ENCODE measurements at places on chromosomes 2 and 18.

GRCh38 chr2:9273486-9274130, 67.0 kb downstream of the ASAP2 start:
- no peak for DNase-seq

DNA sequence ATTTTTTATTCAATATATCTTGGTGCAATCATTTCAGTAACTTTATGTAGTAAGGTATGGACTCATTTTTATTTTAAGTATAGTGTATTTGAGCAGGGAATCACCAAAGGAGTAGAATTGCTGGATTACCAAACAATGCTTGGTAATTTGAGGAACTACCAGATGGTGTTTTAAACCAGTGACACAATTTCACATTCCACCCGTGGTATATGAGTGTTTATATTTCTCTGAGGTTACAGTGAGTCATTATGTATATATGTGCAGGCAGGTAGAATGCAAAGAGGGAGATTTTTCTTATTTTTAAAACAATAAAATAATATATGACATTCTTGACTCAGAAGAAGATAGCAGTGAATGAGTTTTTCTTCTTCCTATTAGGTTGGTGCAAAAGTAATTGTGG, 596.9 kb downstream of the DCC start:
- DNase-seq: no peak

DNA sequence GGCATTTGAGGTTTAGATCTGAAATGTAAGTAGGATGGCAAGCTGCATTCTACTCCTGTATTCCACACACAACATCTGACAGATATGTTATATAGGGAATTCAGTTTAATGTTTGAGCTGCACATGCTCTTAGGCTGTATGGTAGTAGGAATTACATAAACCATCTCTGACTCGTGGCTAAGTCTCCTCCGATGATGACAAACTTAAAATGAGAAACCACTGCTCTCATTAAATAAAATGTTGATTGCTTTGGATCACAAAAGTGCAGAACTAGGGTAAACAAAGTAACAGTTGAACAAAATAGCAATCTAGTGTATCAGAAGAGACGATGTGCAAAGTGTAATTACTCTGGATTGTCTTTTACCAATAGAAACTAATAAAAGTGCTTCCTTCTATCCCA, 50.1 kb upstream of the WDR75 start:
- no peak for DNase-seq

GRCh38 chr2:218145124-218145523, 19.3 kb downstream of the CXCR2 start:
- no peak for DNase-seq

DNA sequence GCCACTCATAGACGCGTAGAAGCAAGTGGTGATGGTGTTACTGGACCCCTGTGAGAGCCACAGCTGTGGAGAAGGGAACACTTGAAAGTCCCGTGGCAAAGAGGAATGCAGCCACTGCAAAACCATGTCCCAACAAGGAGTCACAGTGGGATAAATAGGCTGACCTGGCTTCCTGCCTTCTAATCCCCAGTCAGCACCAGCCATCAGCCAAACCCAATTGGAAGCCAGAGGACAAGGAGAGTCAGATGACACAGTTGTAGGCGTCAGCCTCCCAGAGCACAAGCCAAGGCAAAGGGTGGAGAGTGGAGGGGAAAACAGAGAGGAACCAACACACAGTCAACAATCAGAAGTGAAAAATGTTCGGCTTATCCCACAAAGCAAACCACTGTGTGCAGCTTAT, 5.5 kb upstream of the CYBRD1 start:
- no peak for DNase-seq

- peak; percentile 39 for DNase-seq
Observed at GRCh38 chr2:151637271-151637781, 97.0 kb downstream of the NEB start.

DNA sequence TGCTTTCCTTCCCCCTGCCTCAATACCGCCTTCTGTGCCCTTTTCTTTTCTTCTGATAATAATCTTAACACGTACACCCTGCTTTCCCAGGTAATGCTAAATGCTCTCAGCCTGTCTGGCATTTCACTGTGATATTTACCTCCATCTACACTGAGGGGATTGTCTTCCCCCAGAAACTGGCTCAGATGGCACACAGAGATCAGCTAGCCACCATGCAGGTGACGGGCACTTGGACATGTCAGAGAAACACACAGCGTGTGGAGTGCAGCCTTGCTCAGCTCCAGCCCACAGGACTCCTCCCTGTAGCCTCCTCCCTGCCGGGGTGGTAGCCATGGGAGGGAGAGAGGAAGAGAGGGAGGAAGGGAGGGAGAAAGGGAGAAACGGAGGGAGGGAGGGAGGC, 131.2 kb downstream of the EIPR1 start:
- DNase-seq: no peak

DNA sequence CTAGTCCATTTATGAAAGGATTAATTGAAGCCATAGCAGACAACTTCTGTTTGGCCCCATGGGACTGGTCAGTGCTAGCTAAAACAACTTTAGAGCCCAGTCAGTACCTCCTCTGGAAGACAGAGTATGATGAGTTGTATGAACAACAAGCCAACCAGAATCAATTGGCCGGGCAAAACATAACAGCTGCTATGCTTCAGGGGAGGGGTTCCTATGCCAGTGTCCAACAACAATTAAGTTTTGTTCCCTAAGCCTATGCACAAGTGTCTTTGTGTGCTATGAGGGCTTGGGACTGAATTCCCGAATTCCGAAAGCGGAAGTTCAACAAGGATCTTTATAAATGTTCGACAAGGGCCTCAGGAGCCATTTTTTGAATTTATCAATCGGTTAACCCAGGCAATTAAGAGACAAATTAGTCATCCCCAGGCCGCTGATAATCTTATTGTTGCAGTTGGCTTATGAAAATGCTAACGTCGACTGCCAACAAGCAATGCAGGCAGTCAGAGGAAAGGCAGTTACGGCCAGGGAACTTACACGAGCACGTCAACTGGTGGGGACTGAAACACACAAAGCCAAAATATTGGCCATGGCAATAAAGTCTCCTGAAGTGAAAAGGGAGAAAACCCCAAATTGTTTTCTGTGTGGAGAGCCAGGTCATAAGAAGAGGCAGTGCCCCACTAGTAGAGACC, 57.9 kb downstream of the ZNF638 start:
- DNase-seq: no peak

DNA sequence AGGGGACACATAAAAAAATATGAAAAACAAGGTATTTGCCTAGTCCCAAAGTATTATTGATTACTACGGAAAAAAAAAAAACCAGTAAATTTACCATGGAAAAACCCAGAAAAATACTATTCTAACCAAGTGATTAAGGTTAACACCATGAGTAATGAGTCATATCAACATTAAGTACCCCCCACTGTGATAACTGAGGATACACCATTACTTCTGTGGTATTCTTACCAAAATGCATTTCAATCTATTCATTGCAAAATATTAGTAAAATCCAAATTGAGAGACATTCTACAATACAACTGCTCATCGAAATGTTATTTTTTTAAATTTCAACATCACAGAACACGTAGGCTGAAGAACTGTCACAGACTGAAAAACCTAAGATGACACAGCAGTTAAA, 669.8 kb downstream of the ZEB2 start:
- DNase-seq: no peak

DNA sequence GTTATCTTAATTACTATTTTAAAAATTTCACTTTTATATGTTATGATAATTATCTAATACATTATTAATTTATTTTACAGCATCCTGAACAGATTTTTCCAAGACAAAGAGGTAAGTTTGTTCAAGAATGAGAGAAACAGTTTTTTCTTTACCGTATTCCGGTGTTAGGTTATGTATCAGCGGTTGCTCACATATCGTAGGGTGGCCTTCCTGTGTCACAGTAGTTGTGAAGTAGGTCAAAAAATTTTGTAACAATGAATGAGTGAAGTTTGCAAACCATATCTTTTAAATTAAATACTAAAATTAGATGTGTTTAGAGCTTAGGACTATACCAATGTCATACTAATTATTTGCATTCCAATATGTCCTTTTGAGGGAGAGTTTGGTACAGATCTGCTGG, 33.5 kb downstream of the MRPS9 start:
- no peak for DNase-seq

GRCh38 chr2:176613323-176613987, 344.2 kb downstream of the MTX2 start:
- DNase-seq: no peak

DNA sequence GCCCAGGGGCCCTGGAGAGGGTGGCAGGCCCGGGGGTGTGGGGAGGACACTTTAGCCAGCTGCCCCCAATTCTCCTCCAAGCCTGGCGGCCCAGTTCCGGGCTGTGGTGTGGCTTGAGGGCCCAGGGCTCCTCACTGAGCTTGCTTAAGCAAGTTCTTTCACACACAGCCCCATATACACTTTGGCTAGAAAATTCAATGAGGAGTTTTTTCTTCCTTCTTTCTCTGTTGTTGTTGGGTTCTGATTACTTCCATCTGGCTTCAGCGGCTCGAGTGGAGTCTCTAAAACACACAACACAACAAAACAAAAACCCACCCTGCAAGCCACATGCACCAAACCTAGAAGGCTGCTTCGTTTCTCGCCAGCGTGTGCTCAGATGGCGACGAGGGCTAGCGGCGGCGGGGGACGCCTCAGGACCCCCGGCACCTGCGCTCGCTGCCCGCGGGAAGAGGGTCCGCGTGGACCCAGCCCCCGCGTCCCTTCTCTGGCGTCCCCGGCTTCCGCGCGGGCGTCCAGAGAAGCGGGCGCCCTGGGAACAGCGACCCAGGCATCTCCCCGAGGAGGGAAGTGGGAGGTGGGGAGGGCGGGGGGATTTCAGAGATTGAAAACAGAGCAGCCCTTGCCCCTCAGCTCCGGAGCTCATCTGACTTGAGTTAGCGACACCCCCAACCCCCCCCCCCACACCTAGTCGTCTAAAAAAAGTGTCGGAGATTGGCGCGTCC, 577 bp upstream of the GLI2 start:
- DNase-seq: no peak

GRCh38 chr2:226410247-226410835, 389.3 kb downstream of the IRS1 start:
- DNase-seq: no peak

GRCh38 chr2:174762464-174762863, 1.8 kb downstream of the CHRNA1 start:
- DNase-seq: no peak

DNA sequence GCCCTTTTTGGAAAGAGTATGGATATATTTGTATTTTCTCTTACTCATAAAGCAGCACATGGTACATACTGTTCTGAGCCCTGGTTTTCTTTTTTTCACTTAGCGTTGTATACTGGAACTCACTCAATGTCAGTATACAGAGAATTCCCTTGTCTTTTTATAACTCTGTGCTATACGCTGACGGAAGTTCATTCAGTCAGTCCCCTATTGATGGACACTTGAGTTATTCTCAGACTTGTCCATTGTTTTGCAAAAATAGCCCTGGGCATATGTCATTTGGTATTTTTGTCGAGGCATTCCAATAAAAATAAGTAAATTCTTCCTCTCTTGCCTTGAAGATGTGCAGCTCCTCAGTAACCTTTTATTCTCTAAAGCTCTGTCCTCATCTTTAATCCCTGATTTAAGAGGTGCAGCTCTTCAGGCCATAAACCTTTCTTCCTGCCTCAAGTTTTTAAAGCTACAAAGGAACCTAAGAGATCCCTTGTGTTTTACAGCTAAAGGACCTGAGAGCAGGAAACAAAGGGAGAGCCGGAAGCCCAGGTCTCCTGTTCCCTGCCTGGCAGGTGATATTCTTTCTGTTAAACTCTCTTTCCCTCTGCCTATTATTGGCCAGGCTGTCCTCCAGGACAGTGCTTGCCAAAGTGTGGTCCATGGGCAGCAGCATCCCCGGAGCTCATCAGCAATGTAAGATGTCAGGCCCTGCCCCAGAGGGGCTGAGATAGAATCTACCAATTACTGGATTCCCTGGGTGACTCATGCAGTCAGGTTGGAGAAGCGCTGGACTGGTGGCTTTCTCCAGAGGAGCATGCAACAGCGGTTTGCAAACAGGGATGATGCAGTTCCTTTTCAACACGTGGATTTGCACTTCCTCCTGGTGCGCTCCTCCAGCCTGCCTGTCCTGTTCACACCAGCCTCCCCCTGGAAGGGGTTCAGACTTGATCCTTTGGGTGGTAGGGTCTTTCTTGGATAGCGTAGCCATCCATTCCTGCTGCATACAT, 158.0 kb downstream of the NEDD4L start:
- no peak for DNase-seq

GRCh38 chr2:191151331-191151730, 537 bp upstream of the STAT4 start:
- DNase-seq: no peak

DNA sequence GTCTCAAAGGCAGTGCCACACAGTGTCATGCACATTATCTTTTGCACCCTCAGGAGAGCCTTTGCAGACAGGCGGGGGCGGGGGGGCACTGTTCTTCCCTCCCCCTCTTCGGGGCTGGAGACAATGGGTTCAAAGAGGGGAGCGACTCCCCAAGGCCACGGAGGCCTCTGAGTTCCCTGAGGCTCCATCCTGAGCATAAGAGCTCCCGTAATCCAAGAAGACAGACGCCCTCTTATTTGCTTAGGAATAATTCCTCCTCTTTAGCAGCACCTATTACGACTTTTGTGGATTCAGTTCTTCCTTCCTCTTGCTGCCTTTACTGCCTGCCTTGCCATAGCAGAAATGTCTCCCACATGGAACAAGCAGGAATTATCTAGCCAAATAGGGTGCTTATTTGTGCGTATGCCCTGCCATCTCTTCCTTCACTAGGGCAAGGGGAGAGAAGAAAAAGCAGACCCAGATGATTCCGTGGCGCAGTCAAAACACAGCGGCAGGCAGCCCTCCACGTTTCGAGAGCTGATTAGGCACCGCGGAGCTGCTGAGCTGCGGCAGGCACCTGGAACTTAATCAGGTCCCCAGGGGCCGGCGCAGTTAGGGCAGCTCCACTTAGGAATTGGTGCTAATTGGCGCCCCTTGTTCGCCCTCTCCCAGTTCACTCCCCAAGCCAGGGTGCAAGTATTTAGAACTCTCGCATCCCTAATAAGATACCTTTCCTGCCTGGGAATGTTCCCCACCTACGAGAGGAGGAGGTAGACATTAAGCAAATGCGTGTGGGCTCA, 233.4 kb upstream of the MYT1L start:
- no peak for DNase-seq

DNA sequence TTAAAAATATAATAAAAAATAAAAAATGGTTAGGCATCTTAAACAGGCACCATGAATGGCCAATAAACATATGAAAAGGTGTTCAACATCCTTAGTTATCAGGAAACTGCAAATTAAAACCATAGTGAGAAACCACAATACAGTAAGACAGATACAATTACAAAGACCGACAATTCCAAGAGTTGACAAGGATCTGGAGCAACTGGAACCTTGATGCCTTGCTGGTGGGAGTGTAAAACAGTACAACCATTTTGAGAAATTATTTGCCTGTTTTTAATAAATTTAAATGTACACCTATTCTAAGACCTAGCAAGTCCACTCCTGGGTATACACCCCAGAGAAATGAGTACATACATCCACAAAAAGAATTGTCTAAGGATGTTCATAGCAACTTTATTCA, 49.1 kb downstream of the NGEF start:
- no peak for DNase-seq

GRCh38 chr18:26460449-26461091, 87.8 kb downstream of the KCTD1 start:
- no peak for DNase-seq

DNA sequence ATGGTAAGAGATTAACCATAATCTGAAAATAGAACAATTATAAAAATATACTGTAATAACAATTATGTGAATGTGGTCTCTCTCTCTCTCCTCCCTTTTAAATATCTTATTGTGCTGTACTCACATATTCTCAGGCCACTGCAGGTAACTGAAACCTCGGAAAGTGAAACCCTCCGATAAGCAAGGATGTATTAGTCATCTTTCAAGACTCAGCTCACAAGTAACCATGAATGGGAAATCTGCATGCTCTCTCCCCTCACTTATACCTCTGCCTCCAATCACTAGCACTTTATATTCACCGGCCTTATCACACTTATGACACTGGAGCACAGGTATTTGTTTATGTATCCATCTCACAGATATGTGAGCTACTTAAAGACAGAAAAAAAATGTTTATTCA, 139.7 kb downstream of the LRP2 start:
- no peak for DNase-seq
